ENCODE measurements at places on chromosomes 3 and 15.

DNA sequence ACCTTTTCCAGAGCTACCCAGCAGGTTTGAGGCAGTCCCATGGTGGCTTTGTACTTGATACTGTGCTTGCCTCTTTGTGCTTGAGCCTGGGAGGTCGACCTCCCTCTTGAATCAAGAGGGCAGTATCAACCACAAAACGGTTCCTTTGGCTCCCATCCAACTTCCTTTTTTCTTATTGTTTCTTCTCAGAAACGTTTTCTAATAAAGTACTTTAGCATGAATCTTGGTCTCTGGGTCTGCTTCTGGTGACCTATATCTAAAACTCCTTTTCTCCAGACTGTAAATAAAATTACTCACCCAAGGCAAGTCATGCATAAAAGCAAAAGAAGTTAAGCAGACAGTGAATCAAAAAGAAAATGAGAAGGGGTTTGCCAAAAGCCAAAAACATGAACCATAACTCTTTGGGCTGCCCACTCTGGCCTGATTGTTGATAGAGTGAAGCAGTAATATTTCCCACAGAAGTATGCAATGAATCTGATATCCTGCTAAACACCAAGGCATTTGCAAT is 112.2 kb upstream of the SLC4A7 start:
- DNase-seq, result no peak

DNA sequence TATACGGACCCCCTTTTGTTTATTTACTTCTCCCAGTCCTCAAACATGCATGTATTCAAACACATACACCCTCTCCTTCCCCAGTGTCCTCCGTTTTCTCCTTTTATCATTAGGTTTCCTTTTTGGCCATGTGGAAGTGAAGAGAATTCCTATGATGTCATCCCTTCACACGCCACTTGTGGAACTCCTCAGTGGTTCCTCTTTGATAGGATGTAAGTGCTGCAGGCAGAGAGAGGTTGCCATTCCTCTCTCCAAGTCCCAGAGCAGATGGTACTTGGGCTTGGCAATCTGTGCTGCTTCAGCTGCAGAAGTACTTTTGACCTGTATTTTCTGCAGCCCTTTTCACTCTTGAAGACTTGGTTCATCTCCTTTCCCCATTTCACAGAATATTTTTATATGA is 32.9 kb upstream of the CRTC3 start:
- DNase-seq, result no peak

DNA sequence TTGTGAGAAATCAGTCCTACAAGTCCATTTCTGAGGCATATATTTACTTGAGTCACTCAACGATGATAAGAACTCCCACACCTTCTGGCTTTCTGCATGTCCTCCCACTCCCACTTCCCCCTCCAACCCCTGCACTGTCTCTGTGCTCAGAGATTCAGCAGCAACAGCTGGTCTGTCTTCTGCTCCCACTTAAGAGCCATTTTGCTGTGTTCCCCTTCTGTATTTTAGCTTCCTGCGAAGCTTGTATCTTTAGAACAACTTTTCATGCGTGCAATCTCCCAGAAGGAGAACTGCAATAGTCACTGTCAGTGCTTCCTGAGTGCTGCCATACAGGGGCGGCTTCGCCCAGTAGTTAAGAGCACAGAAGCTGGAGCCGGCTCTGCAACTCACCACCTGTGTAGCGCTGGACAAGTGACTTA is 90.0 kb upstream of the SPATA12 start:
- no peak for DNase-seq

GRCh38 chr15:90744759-90745402 is 27.7 kb downstream of the BLM start:
- no peak for DNase-seq

DNA sequence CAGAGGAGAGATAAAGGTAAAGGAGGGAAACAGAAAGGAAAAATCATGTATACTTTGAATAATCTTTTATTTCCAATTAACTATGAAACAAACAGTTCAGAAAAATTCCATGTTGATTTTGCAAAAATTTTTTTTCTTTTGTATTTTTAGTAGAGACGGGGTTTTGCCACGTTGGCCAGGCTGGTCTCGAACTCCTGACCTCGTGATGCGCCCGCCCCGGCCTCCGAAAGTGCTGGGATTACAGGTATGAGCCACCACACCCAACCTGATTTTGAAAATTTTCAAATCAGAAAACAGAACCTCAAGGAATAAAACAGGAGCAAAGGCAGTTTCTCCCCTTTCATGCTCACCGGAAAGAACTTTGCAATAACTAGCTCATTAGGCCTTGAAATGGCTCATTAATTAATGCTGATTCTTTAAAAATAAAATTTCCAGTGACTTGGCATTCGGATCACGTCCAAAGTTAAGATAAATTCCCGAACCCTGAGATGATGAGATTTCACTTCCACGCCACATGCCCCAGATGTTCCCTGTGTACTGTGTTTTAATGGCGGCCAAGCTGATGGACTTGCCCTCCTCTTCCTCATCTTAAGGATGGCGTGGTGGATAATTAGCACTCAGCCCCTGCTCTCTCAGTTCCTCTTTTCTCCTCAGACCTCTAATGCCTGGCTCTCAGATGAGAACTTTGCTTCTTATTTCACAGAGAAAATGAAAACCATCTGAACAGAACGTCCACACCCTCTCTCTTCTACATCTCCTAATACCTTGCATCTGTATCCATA is 10.8 kb downstream of the BCL2L10 start:
- DNase-seq, result no peak

DNA sequence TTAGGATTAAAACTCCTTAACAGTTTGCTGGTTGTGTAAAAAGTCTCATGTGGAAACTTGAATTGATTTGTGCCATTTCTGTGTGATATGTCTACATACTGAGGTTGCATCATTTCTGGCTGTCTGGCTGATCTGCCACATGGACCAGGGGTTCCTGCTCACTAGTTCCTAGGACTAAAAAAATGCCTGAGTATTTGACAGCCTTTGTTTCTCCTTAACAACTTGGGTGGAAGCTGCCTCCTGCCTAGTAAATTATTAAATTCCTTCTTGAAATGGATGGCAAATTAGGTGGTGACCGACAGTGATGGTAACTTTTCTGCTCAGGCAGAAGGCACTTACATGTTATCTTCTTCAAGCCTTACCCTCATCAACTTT is 226.9 kb upstream of the MRPL3 start:
- DNase-seq, result no peak

DNA sequence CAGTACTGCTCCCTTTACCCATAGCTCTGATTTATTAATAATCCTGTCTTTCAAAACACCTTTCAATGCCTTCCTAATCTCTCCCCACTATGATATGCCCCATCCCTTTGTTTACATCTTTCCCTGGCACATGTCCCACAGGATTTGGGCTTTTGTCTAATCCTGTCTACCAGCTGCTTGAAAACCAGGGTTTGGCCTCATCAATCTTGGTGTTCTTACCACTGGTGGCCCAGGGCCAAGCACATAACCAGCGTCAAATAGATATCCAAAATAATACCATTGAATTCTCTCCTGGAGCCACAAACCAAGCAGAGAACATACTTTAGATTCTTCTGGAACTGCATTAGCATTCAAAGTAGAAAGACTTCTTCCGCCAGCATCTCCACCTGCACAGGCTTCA is 104.8 kb upstream of the PPP2R3A start:
- DNase-seq, result no peak

DNA sequence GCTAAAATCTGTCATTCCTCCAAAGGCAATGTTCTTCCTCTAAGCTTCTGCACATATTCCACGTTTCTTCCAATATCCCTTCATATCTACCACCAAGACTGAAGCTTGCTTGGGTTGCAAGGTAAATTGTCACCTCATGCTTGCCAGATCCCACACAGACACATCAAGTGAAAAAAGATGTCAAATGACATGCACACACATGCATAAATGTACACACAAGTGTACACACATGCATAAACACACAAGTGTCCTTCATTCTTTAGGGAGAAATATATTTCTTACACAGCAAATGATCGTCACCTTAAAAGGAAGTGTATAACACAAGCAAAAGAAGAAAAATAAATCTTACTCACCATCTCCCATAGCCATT is 59.4 kb downstream of the CLASP2 start:
- DNase-seq, result no peak

Measured in stimulated activated CD8-positive, alpha-beta memory T cell treated with anti-CD3 and anti-CD28 coated beads, Interleukin-4, amount 100 ng/mL, for 4 hours (primary cell).